Stimulated activated naive CD4-positive, alpha-beta T cell (primary cell): ENCODE measurements at places on chromosomes 7 and 10.

GRCh38 chr10:44949915-44950314, 9.7 kb upstream of the RASSF4 start:
- no peak for DNase-seq

DNA sequence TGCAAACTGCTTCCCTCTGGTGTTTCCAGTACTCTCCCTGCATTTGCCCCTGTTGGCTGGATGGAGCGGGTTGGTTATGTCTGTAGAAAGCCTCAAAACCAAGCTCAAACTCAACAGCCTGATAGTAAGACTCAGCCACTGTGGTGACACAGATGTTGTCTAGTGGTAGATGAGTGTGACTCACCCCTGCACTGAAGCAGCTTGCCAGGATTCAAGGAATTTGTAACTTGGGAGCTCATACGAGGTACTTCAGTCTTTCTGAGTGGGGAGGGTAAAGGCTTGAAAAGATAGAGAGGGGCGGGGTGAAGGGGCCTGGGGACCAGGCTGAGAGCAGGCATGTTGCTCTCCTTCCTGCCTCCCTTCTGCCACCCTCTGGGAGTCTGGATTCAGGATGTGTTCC, 22.9 kb upstream of the AQP1 start:
- no peak for DNase-seq

DNA sequence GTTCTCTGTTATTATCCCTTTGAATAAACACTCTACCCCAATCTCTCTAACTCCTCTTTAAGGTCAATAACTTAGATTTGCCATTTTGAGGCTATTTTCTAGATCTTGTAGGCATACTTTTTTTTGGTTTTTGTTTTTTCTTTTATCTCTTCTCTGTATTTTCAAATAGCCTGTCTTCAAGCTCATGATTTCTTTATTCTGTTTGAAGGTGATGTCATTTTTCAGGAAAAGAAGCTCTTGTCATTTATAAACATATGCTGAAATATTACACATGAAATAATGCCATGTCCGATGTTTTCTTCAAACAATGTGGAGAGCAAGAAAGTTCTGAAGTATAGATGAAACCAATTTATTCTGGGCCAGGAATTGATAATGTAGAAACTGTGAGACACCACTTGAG, 57.5 kb upstream of the CABCOCO1 start:
- no peak for DNase-seq

DNA sequence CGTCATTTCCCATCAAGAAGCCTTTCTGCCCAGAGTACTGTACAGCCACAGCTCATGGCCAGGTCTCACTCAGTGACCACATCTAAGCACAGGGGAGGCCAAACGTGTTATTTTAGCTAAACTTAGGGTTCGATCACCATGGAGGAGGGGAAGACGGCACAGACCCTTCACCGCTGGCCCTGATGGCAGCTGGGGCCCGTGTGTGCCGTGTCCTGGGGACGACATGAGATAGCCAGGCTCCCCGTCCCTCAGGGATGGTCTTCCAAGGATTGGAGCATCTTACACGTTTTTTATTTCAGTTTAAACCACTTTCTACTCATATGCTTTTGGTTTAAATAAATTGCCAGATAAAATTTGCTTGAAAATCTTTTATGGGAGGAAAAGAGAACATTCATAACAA, 512.9 kb downstream of the DNAJB6 start:
- no peak for DNase-seq

DNA sequence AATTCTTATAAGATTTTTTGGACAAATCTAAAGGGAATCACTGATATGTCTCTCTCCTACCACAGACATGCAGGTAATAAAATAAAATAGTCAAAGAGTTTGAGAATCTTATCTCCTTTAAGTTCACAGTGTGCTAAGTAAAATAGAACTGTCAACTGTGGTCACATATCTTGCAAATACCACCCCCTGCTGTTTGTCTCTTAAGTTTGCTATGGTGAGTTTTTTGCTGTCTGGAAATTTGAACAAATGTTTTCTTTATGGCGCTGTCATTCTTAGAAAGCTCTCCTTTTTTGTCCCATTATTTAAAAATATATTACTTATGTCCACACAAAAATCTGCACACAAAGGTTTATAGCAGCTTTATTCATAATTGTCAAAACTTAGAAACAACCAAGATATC, 19.6 kb downstream of the GIMAP5 start:
- DNase-seq = no peak

DNA sequence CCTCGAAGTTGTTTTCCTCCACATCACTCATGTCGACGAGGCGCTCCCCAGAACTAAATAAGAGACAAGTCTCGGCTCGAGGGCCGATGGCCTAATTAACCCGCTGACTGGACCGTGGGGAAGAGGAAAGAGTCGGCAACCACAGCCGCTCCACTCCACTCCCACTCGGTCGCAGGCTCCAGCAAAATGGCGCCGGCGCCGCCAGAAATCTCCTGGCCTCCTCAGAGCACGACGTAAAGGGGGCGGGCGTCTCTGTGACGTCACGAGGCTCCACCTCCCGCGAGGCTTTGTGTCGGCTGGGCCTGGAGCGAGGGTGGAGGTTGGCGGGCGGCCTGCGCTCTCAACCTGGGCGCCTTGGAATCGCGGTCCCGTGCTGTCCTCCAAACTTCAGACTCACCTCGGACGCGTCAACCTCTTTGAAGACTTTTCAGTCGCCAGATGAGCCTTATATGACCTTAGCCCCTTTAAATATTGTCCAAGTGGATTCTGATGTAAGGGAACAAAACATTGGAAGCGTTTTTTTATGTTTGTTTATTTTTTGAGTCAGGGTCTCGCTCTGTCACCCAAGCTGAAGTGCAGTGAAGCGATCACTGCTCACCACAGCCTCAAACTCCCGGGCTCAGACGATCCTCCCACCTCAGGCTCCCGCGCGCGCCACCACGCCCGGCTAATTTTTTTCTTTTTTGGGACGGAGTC, at the start of gene TRA2A:
Gene TRA2A (minus strand): TSS at position 188 of the 696 bp plus-strand sequence. CDS start 157 bp downstream, at position 31.
- DNase-seq = peak; percentile 91

GRCh38 chr7:64838691-64839090, 44.5 kb downstream of the ZNF138 start:
- DNase-seq = no peak

- no peak for DNase-seq
These were observed 57.9 kb downstream of the NOD1 start for GRCh38 chr7:30420662-30421061.

DNA sequence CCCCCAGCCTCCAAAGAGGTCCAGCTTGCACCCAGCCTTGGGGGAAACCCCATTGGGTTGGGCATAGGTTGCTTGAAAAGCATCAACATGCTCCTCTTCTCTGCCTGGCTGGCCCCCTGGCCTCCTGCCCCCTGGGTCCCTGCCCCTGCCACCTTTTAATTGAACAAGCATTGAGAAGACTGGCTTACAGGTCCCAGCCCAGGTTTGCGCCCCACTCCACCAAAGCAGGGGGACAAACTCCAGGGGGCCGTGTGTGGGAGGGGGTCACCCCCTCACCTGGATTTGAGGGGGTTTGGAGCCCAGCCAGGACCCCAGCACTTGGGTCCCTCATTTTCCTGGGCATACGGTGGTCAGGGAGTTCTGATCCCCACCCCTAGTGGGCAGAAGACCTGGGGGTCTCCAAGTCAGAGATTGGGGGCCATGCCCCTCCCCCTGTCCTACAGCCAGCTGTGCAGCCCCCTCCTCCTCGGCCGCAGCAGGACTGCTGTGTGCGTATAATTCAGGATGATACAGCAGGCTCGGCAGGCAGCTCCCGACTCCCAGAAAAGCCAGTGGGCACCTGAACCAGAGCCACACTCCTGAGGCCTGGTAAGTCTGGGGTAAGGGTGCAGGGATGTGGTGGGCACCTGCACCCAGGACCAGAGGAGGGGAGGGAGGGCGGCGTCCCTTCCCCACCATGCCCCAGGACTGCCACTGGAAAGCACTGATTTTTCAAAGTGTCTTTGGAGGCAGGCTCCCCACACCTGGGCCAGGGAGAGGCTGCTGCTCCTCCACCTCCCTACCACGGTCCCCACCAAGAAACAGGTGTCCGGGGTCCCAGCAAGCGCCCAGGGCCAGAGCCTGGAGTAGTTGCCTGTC, 1.7 kb downstream of the ELFN1 start:
- no peak for DNase-seq

- no peak for DNase-seq
These were observed 30.7 kb upstream of the ANTXRL start for GRCh38 chr10:46255801-46256747.

DNA sequence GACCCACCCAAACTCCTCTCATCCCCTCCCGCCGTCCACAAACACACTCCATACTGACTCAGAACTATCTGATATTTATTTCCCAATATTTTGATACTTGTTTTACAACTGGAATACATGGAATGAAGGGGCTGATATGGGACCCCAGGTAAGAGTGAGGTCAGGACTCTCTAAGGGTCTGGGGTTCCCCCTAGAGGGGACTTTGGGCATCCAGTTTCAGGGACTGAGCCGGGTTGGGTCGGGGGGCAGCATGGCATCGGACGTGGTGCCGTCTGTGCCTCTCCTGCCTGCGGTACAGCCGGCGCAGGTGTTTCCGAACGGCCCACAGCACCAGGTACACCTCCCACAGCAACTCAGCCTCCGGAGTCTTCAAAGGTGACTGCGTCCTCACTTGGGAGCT, 7.5 kb downstream of the SPACDR start:
- DNase-seq = no peak

- no peak for DNase-seq
These were observed 1.1 kb downstream of the VGF start for GRCh38 chr7:101164071-101164840.

DNA sequence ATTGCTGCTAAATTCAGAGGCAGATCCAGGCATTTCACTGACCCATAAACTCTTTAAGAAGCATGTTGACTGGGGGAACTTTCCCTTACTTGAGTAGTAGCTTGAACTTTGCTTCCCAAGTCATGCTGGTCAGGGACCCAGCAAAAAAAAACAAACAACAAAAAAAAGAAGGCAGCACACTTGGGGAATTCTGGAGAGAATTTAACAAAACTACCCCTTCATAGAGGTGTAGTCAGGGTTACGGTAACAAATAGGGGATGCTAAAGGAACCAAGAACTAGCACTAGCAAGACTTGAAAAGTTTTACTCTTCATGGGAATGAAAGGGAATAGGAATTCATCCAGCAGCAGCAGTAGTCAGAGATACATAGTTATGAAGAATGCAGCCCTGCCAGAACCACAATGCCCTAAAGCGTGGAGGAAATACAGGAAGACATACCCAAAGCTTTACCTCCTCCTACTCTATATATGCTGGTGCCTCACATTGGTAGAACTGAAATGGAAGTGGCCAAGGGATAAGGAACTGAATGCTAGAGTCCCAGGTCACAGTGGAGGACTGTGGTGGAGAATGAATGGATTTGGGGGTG, 67.3 kb downstream of the PHYHIPL start:
- no peak for DNase-seq

DNA sequence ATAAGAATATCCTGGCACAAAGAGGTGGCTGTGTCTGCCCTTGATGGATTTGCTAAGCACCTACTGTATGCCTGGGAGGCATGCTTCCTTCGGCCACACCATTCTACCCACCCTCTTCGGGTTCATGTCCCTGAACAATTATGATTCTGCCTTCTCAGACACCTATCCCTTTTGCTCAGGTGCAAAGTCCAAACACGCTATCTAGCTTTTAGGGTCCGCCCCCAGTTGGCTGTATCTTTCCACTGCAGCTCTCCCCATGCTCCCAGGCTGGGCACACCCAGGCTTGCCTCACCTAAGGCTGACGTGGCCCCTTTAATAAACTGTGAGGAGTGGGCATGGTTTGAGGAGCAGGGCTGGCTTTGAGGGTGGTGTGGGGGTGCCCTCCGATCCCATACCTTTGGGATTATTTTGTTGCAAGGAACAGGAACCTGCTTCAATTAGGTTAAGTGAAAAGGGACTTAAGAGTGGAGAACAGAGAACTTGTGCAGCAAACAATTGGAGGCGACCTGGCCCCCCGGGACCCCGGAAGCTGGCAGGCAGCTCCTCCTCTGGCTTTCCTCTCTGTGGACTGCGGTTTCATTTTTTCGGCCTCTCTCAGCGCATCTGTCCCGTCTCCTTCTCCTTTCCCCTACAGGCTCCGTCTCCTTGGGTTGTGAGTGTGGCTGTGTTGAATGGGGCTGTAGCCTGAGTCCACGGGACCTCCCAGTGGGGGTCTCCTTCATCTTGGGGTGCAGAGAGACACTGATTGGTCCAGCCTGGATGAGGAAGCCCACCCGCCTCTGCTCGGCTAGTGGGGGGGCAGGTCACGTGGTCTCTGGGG, 3.8 kb downstream of the CLIP2 start:
- DNase-seq = no peak

DNA sequence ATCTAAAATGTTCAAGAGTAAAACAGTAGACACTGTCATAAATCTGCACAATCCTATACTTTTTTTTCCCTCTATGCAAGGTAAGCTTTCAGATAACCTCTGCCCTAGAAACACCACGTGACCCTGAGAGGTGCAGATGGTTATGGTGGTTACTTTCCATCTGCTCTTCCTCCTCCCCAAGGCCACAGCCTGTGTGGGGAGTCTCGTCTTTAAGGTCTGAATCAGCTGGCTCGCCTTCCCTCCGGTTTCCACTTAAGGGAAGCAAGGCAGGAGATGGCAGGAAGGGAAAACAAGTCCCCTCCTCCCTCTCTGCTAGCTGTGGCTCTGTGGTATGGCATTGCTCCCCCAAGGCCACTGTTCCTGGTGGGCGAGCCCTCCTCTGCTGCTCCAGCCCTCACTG, 181.8 kb downstream of the GLI3 start:
- no peak for DNase-seq

- no peak for DNase-seq
These were observed 572 bp upstream of the BHLHA15 start for GRCh38 chr7:98210513-98211220.

DNA sequence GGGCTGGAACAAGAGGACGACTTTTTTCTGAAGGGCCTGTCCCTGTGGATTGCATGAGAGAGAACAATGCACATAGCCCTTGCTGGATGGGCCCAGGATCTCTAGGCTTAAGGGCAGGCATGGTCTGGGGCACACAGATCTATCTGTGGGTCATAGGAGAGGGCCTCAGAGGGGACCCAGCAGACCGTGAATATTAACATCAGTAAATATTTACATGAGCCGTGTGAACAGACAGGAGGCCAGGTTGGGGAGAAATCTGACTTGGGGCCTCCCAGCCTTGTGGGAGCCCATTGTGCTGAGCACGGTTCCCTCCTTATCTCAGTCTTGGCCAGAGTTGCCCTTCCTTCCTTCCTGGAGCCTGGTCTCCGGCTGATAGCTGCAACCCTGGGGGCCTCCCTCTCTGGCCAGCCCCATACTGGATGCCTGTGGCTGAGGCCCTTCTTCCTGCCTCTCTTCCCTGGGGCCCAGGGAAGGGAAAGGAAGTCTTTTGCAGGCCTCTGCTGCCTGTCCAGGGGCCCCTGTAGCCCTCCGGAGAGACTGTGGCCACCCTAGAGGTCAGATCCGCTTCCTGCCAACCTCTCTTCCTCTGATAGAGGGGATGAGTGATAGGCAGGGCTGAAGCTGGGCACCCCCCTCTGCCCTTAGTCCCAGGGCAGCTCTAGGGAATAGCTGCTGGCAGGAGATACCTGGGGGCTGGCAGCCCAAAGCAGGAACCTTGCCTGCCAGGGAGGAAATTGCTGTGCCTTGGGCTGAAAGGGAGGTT, 44.5 kb upstream of the TRIM8 start:
- DNase-seq = no peak

- DNase-seq = peak; percentile 52
These were observed 496 bp downstream of the BRI3 start for GRCh38 chr7:98281757-98282606.
